Upper lobe of right lung (tissue), 1 donor: ENCODE measurements at places on chromosomes 3 and 15. TPM values are rescaled to one million over a fixed set of nuclear protein-coding genes. Genes with fewer than 3 reads are reported as not detected.

- no peak overlapping the region for H3K4me3 ChIP-seq
- H3K36me3 ChIP-seq: no peaks in the 10 kb centered on the region
- DNase-seq: no peak
Observed at GRCh38 chr15:25789211-25789610, 73.9 kb downstream of the ATP10A start.

DNA sequence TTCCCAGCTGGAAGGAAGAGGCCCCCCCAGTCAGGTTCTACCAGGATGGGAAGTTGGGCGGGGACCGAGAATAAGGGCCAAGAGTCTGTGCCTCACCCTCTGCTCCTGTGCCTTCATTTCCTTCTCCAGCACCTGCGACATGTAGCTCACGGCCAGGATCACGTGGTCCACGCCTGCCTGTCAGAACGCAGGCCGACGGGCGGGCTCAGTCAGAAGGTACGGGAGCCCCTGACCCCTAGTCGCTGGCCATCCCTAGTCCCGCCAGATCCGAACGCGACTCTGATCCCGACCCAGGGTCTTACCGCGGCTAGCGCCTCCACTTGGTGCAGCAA is 489 bp downstream of the GMPPB start:
- H3K27me3 ChIP-seq: no peaks in the 10 kb centered on the region
- peaks cover 36% of the 10 kb centered on the region for H3K36me3 ChIP-seq
- H3K4me1 ChIP-seq: peaks cover 28% of the 10 kb centered on the region
- H3K4me3 ChIP-seq: peak overlapping the region; percentile 99

The BBX gene
- 62.3 TPM for total RNA-seq

DNA sequence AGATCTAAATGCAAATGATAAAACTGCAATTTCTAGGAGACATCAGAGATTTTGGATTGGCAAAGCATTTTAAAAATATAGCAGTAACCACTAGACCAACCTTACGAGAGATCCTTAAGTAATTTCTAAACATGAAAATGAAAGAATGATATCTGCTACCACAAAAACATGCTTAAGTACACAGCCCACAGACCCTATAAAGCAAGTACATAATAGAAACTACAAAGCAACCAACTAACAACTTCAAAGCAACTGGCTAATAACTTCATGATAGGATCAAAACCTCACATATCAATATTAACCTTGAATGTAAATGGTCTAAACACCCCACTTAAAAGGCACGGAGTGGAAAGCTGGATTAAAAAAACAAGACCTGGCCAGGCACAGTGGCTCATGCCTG is 209.9 kb upstream of the SOX14 start:
- H3K27ac ChIP-seq: no peak overlapping the region
- H3K4me1 ChIP-seq: no peaks in the 10 kb centered on the region
- no peak overlapping the region for H3K4me3 ChIP-seq
- H3K27me3 ChIP-seq: no peaks in the 10 kb centered on the region
- H3K36me3 ChIP-seq: no peaks in the 10 kb centered on the region

The WNT5A gene
- total RNA-seq: 24.5 TPM
